ENCODE measurements at places on chromosomes 3 and 15. TPM values are rescaled to one million over a fixed set of nuclear protein-coding genes. Genes with fewer than 3 reads are reported as not detected.
A peak's percentile ranks its signal among the peaks of the same experiment; 100 is the strongest.

GRCh38 chr3:156240642-156241041 is 120.3 kb downstream of the KCNAB1 start:
- DNase-seq = no peak

- no peak for DNase-seq
Observed at GRCh38 chr3:185685231-185686035, 99.3 kb downstream of the SENP2 start.

GRCh38 chr3:128408693-128409623 is 57.7 kb downstream of the DNAJB8 start:
- DNase-seq = no peak

DNA sequence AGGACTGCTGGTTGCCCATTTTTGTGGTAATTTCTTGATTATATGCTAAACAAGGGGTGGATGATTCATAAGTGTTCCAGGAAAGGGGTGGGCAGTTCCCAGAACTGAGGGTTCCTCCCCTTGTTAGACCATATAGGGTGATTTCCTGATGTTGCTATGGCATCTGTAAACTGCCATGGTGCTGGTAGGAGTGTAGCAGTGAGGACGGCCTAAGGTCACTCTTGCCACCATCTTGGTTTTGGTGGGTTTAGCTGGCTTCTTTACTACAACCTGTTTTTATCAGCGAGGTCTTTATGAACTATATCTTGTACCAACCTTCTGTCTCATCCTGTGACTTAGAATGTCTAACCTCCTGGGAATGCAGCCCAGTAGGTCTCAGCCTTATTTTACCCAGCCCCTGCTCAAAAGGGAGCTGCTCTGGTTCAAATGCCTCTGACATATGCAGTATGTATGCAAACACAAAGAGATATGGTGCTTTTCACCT is 46.2 kb downstream of the C3orf38 start:
- peak; percentile 17 for DNase-seq

KY gene
- not detected for total RNA-seq

SLITRK3 gene
- total RNA-seq = not detected

Data from activated CD4-positive, alpha-beta T cell treated with anti-CD3 and anti-CD28 coated beads, Interleukin-2, amount 10 ng/mL, durations not matched to agents 7 days and 5 days (primary cell).